Right atrium auricular region (tissue), 2 donors: ENCODE measurements at places on chromosomes 1 and 21. TPM values are rescaled to one million over a fixed set of nuclear protein-coding genes. Genes with fewer than 3 reads are reported as not detected.

IL23R gene
- total RNA-seq, result not detected

F13B gene
- not detected for total RNA-seq

LAPTM5 gene
- total RNA-seq, result 17.4 TPM

CFAP57 gene
- total RNA-seq, result 0.12 TPM

GRCh38 chr1:3630914-3631313, 6.1 kb downstream of the TPRG1L start:
- DNase-seq, result no peak

DNA sequence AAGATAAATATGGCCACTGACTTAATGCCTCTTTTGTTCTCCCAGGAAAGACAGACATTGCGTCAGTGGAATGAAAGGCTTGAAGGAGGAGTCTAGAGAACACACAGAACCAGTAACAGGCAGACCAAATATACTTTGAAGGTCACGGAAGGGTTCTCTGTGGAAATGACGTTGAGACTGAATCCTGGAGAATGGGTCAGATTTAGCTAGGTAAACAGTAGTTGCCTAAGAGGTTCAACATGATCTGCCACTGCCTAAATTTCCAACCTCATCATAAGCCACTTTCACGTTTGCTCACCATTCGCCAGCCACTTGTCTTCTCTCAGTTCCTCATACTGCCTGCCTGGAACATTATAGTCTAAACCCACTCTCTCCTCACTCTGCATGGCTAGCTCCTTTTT, 20.5 kb downstream of the PLA2G4A start:
- no peak for DNase-seq

GRCh38 chr1:101308935-101309333, 72.1 kb downstream of the S1PR1 start:
- DNase-seq, result no peak

DNA sequence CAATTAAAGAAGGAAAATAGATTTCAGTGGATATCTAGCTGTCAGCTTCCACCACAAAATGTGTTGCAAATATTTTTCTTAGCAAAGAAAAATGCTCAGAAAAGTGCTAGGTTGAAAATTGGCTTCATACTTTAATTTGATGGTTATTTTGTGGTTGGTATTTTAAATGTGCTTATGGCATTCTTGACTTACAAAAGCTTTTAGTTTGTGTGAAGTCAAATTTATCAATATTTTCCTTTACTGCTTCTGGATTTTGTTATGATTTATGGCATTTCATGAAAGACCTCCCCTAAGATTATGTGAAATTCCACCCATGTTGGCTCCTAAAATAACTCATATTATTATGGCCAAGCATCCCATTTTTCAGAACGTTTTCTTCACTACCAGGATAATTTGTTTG, 51.5 kb downstream of the PSMG1 start:
- no peak for DNase-seq
